ENCODE measurements at places on chromosomes 7 and 10.

GRCh38 chr10:45373003-45373575, 927 bp upstream of the ALOX5 start:
- no peak for DNase-seq

- DNase-seq, result no peak
Measured at GRCh38 chr7:64880322-64881297, 22.5 kb upstream of the ZNF273 start.

DNA sequence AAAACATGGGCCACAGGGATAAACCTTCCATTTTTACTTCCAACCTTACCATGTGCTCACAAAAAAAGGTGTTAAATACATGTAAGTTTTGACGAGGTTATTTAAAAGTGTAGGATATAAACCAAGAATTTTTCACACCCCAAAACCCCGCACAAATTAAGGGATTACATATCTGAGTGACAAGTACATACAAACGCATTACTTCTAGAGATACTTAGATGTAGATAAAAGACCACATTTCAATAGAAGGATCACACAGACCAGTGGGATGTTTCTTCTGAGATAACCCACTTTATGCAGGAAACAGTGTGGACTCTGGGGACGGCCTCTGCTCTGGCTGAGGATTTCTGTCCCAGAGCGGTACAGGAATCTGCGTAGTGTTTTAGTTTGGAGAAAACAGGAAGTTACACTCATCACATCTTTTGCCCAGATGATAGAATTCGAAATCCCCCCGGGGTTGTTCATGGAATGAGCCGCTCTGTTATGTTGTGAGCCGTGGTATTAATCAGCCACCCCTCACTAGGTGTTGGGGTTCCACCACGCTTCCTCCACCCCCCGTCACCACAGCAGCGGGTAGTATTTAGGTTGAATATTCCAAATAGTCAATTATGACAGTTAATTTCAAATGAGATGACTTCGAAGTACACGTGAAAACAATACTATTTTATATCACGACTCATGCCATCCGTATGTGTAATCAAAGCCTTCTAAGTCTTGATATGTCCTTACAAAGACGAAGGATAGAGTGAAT, 1.3 kb upstream of the CUL1 start:
- DNase-seq, result no peak

GRCh38 chr10:127314797-127315196, 118.4 kb upstream of the INSYN2A start:
- DNase-seq, result no peak

- DNase-seq, result no peak
Measured at GRCh38 chr7:138001529-138002095, at the start of gene CREB3L2. CREB3L2 (minus strand) TSS chr7:138002086; CDS start chr7:138001705, 381 bp downstream.

DNA sequence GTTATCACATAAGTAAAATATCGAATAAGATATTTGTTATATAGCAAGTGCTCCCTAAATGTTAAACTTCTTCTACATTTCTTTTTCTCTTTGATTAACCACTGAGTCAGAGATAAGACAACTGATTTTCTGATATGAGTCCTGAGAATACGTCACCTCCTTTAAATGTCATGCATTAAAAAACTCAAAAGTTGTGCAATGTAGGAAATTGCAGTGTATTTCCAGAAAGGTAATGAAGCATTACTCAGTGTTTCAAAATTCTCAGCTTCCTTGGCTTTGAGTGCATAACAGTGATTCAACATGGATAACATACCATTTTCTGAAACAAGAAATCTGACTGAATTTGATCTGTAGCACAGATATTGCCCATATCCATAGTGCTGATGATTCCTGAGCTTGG, 155.8 kb downstream of the BMPER start:
- no peak for DNase-seq

- no peak for DNase-seq
Measured at GRCh38 chr7:27115221-27116026, 12.9 kb upstream of the HOXA2 start.

- DNase-seq, result no peak
Measured at GRCh38 chr7:29812185-29812876, 6.0 kb downstream of the WIPF3 start.

- no peak for DNase-seq
Measured at GRCh38 chr10:57188846-57189245, 827.8 kb upstream of the ZWINT start.

DNA sequence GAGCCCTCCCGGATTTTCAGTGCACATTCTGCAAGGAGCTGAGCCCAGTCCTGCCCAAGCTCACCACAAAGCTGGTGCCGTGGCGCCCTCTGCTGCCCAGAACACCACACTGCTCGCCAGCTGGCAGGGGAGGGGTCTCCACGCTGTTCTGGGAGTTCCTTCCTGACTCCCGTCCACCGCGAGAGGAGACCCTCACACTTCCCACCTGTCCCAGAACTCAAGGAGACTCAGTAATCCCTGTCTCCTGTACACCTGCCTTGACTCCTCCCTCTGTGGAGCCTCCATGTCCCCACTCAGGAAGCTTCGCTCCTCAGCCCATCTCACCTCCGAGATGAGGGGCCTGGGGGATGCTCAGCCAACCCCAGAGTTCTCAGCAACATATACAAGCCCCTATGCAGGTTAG, 11.3 kb downstream of the C10orf105 start:
- DNase-seq, result no peak

DNA sequence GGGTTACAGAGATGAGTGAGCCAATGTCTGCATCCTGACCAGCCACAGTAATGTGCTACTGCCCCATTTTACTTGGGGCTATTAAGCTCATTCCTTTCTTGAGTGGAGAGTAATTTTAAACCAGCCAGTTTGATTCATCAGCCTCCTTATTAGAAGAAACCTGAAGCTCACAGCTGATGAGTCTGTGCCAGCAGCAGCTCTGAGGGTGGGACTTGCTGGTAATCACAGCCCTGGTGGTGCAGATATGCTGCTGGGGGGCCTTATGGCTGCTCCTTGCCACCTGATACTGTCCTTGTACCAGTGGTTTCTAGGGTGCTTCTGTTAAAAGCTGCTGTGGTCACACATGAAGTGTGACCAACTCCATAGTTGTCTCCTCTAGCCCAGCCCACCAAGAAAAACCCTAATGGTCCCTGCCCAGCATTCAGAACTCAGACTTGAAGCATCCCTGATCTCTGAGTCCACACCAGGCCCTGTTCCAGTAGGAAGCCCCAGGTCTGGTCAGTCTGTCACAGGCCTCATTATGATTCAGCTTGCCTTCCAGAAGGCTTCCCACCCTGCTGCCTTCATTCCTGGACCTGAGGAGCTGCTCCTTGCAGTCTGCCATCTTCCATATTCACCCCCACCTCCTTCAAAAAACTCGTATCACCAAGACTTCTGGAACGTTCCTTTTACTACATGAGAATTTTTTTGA, 28.9 kb upstream of the RBM20 start:
- no peak for DNase-seq

GRCh38 chr7:15309872-15310271, 251.9 kb downstream of the AGMO start:
- DNase-seq, result no peak

DNA sequence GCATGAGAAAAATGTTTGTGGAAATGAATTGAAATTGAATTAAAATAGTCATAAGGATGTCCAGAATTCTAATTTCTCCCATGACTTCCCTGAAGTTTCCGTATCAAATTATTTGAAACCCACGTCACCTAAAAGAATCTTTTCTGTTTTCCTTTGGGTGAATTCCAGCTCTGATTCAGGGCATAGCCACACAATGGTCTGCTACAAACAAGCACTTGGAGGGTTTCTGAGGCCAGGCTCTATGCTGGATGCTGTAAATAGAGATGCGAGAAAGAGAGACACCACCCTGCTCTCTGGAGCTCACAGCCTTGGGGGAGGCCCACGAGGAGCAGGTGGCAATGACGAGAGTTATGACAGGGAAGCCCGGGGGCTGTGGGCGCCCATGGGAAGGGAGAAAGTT, 33.6 kb downstream of the GHRHR start:
- DNase-seq, result no peak

DNA sequence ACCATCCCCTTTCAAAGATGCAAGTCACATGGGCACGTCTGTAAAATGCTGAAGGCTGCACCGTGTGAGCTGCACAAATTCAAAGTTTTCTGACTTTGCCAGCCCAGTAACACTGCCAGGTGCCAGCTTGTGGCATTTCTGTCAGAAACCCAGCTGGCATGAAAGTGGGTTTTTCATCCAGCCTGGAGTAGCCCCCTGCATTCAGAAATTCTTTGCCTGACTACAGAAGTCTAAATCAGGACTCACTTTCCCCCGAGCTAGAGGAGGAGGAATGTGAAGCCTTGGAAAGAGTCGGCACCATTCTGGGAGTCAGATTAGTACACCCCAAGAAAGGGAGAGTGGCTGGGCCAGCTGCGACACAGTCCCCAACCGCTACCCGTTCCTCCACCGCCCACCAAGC, 56.7 kb upstream of the EN2 start:
- DNase-seq, result no peak

DNA sequence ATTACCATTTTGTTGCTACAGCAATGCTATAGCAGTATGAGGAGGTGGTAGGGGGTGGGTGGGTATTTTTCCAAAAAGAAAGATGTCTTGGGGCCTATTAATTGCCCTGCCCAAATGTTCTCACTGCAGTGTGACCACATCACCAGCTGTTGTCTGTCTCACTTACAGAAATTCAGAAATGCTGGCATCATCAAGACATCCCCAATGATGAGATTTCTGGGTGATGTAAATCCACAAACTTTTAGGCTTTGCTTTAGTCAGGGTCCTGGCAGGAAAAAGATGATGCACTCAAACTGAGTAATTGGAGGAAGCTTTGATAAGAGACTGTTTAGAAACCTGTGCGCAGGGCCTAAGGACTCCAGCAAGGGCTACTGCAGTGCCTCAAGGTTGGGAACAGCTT, 56.2 kb upstream of the OPN4 start:
- no peak for DNase-seq

- no peak for DNase-seq
Measured at GRCh38 chr7:41219276-41219675, 483.6 kb downstream of the INHBA start.

GRCh38 chr10:110848106-110848505, 23.6 kb upstream of the PDCD4 start:
- DNase-seq, result no peak

DNA sequence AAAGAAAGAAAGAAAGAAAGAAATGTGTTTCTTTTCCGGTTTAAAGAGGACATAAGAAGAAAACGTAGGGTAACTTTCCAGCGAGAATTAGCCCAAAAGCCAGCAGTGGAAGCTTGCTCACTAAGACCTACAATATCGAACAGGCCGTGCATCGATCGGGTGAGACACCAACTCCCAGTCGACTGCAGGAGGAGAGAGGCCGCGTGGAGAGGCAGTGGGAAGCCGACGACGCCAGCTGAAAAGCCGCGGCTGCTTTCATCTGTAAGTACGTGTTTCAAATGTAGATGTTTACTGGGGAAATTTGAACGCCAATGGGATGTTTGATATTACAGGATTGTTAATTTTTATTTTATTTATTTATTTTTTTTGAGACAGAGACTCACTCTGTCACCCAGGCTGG, 28.6 kb upstream of the GIMAP8 start:
- no peak for DNase-seq

DNA sequence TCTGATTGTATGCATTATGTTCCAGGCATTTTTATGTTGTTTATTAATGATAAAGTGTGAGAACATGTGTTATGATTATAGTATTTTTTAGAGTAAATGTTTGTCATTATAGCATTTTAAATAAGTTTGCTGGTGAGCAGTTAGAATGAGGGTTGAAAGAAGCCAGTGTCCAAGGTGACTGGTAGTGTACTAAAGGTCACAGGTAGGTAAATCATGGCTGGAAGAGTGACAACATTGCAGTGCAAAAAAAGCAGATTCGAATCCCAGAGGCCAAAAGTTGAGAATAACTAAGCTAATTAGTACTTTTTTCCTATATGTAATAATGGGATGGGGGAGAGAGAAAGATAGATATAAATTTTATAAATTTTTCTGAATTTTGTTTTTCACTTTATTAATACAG, 44.0 kb downstream of the RSBN1L start:
- no peak for DNase-seq

DNA sequence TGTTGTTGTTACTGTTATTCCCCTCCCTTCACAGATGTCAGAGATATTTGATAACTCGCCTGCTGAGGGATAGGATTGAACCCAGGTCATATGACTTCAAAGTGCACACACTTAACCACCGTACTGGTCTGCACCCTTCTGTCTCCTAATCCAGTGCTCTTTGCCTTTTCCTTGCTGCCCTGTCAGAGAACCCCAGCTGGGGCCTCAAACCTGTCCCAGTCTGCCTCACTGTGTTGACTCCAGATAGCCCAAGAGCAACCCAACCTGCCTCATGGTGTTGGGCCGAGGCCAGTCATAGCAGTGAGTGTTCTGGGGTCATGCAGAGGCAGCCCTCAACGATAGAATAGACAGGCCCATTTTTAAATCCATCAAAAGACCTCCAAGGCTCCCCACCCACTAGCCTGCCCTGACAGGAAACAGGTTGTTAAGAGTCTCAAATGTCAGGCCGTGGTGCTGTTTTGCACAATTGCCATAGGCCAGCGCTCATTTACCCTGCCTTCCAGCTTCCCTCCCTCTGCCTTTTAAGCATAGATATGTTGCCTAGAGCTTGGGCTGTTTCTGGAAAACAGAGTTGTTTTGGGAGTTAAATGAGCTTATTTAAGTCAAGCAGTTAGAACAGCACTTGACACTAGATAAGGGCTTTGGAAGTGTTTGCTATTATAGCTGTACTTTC, 37.0 kb upstream of the PDCD4 start:
- no peak for DNase-seq

DNA sequence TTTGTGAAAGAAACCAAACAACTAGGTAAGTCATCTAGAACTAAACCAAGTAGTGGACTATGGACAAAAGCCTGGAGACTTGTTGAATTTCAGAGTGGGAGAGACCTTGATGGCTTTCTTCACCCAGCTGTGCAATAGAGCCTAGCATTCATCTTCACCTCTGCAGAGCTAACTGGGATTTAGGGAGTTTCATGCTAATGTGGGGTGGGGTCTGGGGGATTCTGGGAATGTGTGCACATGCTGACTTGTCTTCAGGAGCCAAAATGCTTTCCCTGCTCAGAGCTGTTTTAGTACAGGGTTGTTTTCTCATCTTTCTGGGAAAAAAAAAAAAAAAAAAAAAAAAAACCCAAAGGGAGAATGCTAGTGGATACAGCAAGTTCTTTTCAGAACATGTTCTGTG, 81.3 kb upstream of the ARHGAP21 start:
- no peak for DNase-seq

GRCh38 chr7:95847061-95847460, 74.7 kb downstream of the DYNC1I1 start:
- no peak for DNase-seq

DNA sequence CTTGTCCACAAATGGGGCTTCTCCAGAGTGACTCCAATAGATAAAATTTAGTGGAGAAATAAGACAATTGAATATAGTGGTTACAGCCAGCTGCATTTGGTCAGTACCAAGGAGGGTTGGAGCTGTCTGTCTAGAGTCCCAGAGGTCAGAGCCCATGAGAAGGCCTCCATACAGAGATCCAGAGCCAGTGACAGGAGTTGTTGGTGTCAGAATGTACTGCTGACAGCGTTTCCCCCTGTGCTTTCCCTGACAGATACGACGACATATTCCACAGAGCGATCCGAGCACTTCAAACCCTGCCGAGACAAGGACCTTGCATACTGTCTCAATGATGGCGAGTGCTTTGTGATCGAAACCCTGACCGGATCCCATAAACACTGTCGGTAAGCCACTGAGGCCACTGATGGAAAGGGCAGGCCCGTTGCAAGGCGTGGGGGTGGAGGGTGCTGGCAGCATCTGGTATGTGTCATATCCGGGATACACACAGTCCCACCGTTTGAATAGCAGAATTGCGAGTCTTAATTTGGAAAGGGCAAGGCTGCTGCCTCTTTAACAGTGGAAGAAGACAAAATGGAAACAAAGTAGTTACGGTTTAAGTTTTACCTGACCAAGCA, 483.6 kb downstream of the NRG3 start:
- DNase-seq, result no peak

GRCh38 chr7:108486291-108486966, 30.2 kb upstream of the NRCAM start:
- no peak for DNase-seq

- DNase-seq, result no peak
Measured at GRCh38 chr10:68406815-68407548, at the start of gene RUFY2. RUFY2 (minus strand) TSS chr10:68407277; CDS start chr10:68407189, 88 bp downstream.
